ENCODE measurements at places on chromosomes 5 and 9. TPM values are rescaled to one million over a fixed set of nuclear protein-coding genes. Genes with fewer than 3 reads are reported as not detected.
A peak's percentile ranks its signal among the peaks of the same experiment; 100 is the strongest.

CDH9 gene
- 0.79 TPM for total RNA-seq

DNA sequence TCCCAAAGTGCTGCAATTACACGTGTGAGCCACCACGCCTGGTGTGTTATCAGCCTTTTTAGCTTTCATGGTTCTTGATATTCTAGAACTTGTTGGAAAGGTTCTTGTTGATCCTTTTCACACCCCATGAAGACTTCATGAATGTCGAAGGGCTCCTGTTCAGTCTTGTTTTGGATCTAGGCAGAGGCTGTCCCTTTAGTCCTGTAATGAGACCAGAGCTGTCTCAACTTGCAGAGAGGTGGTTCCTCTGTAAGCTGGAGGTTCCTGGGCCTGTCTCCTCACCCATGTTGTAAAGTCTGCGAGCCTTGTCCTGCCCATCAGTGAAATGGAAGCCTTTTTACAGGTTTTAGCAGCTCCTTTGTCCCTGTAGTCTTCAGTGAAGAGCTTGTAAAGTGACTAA is 38.2 kb downstream of the PRRC2B start:
- no peak for DNase-seq

LCN10 gene
- total RNA-seq: 0.75 TPM

DOLPP1 gene
- total RNA-seq: 42.6 TPM

GRCh38 chr9:69985971-69986370 is 57.7 kb upstream of the MAMDC2 start:
- DNase-seq: no peak

GRCh38 chr9:133702798-133703590 is 35.2 kb downstream of the SARDH start:
- DNase-seq: no peak

GRCh38 chr9:114883709-114884108 is 46.7 kb downstream of the TNFSF8 start:
- DNase-seq: no peak

SPARC gene
- total RNA-seq: 323 TPM

DNA sequence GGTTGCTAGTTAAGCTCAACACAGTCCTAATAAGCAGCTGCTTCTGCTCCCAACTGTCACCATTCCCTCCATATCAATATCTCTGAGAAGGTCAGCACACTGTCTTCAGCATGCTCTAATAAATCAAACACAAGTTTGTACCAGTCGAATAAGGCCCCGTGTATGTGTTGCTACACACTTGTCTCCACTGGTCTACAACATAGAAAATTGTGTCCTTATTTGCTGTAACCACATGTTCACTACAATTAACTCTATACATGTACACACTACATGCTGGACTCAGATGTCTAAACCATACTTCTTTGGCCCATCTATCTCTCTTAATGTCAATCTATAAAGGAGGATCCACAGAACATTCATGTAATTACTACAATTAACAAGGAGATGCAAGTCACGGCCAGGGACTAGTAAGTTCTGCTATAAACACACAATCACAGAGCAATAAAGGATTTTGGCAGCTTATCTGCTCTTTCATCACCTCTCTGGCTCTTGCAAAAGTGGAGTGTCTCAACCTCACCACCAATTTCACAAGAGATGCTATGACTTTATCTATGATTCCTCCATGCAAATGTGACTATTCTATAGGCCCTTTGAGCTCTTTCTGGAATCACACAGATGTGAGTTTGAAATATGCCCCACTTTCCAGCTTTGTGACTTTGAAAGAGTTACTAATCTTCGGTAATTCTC is 143.9 kb downstream of the SEMA5A start:
- DNase-seq: no peak

BTNL3 gene
- not detected for total RNA-seq

DNA sequence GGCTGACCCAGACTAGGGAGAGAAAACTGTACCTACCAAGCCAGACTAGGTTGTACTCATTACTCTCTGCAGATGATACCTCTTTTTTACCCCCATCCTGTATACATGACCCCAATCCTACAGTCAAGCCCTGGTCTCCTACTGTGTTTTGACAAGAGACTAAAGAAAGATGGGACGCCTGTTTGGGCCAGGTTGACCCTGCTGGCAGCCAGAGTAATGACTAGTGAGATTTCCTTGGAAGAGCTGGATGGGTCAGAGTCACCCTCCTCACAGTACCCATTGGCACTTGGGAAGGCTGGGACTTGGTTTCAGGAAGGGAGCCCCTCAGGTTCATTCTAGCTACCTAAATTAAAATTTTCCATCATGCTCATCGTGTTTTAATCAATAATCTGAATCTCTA is 89.7 kb upstream of the NR4A3 start:
- no peak for DNase-seq

DNA sequence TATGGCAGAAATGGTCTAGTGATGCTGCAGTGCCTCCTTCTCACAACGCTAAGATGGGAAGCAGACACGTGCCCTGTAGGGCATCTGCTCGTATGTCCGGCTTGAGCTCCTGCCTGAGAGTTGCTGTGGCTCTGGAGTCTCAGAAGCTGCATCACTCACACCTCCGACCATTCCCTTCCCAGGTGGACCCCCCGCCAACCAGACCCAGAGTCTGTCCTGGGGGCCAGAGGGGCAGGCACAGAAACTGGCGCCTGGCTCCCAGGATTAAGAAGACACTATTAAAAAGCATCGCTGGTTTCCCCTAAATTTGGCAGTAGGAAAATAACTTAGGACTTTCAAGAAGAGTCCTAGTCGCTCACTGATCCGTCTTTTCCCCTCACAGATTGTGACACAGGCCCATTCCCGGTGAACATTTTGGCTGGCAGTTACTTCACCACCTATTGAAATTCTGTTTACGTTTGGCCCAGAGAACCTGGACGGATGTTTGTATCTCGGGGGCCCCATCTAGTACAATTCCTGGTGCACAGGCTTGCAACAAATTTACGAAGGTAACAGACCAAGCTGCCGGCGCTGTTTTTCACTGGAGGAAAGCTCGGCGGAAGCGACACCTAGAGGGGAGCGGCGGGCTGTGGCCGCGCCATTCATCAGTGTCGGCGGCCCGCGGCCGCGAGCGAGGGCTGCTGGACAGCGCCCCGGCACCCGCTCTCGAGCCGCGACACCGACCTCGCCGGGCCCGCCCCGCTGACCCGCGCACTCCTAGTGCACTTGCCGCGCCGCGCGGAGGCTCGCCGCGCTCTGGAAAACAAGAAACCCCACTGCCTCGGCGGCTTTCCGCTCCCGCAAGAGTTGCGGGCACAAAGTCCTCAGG is 1.6 kb downstream of the FSTL4 start:
- DNase-seq: peak; percentile 80

- no peak for DNase-seq
These were observed 37.9 kb upstream of the TTC1 start for GRCh38 chr5:159971038-159971437.

- no peak for DNase-seq
These were observed 51.0 kb downstream of the TMEM245 start for GRCh38 chr9:109068764-109069163.

GRCh38 chr9:114936581-114936980 is 6.2 kb upstream of the TNFSF8 start:
- no peak for DNase-seq

SLC4A9 gene
- total RNA-seq: not detected

TPRN gene
- total RNA-seq: 32.0 TPM

GRCh38 chr9:84711936-84712335 is 42.4 kb downstream of the NTRK2 start:
- DNase-seq: no peak

- no peak for DNase-seq
These were observed 226.5 kb downstream of the TLE1 start for GRCh38 chr9:81462801-81463200.

DNA sequence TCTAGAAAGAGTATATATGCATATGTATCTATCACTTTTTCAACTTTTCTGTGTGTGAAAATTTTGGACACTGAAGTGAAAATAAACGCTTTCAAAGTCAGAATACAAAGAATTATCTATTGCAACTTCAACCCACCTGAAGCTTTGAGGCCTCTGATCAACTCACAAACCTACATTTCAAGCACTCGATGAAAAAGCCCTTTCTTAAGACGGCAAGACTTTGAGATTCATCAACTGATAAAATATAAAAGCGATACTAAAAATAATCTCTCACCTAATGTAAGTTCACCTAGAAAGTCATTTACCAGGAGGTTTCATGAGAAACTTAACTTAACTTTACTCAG is 1.2 kb downstream of the GOLPH3 start:
- no peak for DNase-seq

PCDHB8 gene
- total RNA-seq: 0.57 TPM

GRCh38 chr5:125526966-125527365 is 780.5 kb upstream of the ZNF608 start:
- no peak for DNase-seq

DNA sequence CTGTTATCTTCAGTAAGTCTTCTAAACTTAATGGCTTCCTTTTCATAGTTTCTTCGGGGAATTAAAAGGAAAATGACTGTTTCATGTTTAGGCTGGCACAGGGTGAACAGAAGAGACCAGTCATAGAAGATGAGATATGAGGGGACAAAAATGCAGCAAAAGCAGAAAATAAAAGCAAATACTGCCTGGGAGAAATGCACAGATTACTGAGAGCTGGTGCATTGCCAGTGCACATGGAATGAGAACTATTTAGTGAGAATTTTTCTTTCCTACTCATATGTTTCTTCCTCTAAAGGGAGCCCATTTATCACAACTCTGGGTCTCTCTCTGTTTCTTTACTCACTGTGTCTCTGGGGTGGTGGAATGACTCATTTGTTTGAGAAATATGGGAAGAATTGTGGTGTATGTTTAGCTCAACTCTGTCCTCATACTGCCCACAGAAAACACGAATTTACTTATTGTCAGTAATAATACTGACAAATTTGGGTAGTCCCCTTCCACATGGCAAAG is 25.9 kb upstream of the ANKRD55 start:
- no peak for DNase-seq

DNA sequence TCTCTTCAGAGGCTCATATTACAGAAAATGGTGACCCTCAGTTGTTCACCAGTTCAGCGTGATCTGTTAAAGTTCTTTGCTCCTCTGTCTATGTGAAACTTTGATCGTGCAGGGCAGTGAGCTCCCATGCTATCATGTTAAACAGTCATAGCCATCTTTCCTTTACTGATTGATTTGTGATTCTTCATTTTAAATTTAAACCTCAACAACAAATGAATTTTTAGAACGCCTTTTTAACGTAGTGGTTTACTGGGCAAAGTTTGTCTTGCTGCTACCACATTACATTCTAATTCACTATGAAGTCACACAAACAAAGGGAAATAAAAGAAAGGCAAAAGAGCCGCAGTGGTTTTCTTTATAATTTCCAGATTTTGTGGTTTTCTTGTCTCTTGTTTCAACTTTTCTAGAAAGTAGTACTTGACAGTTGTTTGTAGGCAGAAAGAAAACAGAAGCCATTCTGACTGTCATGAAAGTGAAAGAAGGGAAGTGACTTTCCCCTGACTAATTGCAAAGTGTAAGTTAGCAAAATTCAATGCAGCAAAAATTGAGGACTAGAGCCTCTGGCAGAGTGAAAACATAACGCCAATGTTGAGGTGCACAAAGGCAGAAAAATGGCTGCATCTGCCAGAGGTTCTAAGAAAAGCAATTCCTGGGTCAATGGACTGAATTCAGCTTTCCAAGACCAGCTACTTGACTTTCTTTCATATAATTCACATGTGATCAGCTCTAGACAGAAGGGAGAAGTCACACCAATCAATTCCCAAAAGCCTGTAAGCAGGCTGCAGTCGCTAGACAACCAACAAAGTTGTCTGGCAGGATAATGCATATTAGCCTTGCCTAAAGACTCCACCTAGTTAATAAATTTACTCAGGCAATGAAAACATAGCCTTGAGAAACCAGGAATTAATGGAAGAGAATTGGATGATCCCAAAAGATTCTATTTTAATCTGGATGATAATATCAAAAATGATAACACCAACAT is 7.1 kb upstream of the IFNA6 start:
- no peak for DNase-seq

- no peak for DNase-seq
These were observed 52.1 kb downstream of the RGS7BP start for GRCh38 chr5:64557911-64558310.

GRCh38 chr5:181281077-181281983 is 20.4 kb upstream of the TRIM52 start:
- peak; percentile 94 for DNase-seq

DNA sequence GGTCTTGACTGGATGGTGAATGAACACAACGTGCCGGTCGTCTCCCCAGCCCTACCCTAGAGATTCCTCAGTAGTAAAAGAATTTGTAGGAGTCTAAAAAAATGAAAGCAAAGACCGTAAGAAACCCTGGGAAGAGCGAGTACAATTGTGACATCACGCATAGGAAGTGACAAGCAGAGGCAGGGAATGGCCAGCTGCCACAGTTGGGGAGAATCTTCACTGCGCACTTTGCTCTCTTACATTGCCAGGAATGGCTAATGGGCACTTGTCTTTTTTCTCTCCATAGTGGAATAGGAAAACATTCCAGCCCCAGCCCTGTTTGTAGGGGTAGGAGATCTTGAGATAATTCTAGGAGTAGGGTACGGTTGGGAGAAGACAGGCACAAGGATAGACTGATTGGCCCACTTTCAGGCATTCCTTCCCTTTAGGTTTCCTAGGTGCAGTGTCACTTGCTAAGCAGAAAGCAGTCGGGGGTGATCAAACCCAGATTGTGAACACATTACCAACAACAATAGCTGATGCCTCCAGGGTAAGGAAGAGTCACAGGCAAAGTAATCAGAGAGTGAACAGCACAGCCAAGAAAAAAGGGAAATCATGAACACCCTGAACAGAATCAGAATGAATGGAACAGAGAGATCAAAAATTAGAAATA is 302.7 kb downstream of the MAN2A1 start:
- no peak for DNase-seq

GRCh38 chr5:126339215-126339805 is 83.9 kb upstream of the GRAMD2B start:
- DNase-seq: no peak

DNA sequence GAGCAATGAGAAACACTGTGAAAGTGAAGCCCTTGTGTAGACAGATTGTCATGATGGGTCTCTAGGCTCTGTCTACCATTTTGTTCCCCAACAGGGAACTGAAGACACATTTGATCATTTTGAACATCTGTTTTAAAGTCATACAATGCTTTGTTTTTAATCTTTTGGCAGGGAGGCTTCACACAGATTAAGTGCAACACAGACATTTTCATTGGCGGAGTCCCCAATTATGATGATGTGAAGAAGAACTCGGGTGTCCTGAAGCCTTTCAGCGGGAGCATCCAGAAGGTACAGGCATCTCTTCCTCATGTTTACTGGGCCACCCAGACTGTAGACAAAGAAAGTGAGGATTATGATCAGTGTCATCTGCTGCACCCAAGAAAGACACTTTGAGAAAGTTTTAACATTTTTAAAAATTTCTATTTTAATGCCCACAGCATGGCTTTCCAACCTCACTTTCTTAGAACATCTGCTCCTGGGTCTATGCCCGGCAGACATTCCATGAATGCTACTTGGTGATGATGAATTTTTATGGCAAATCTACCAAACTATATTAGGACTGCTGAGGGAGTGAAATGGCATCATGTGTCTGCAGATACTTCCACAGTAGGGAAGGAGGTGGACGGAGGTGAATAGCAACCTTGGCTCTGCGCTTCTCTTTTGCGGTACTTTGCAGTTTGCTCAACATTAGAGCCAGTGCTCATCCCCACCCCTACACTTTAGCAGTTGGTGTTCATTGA is 121.3 kb downstream of the LIFR start:
- DNase-seq: no peak

OR1Q1 gene
- total RNA-seq: not detected
